ENCODE measurements at places on chromosomes 5 and 9.

DNA sequence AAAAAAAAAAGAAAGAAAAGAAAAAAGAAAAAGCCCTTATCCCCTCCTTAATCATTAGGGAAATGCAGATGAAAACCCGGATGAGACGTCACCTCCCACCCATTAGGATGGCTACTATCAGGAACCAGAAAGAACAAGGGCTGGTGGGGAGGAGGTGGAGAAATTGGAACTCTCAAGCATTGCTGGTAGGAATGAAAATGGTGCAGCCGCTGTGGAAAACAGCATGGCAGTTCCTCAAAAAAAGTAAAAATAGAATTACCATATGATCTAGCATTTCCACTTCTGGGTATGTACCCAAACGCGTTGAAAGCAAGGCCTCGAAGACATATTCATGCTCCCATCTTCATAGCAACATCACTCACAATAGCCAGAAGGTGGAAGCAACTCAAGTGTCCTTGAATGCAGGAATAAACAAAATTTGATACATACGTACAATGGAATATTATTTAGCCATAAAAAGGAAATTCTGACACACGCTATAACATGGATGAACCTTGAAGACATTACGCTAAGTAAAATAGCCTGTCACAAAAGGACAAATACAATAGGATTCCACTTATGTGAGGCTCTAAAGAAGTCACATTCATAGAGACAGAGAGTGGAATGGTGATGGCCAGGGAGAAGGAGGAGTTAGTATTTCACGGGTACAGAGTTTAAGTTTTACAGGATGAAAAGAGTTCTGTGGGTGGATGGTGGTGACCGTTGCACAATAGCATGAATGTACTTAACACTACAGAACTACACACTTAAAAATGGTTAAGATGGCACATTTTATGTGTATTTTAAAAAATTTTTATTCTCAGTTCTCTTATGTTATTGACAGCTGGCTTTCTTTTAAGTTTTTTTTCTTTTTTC, 166.8 kb upstream of the IER5L start:
- DNase-seq = no peak

DNA sequence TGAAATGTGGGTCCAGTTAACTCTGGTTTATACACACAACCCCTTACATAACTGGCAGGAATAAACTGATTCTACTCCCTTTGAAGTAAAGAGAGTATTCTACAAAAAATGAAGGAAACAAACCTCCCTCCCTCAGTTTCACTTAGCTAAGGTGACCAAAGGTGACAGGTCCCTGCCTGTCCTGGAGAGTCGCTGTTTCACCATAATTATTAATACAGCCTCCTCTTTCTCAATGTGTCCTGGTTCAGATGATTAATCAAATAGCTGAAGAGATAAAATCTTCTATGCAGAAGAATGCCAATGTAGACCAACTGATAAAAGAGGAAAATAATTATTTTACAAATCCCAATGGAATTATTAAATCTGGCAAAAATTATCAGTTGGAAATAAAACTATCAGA, 163.7 kb upstream of the GNA14 start:
- DNase-seq = no peak

DNA sequence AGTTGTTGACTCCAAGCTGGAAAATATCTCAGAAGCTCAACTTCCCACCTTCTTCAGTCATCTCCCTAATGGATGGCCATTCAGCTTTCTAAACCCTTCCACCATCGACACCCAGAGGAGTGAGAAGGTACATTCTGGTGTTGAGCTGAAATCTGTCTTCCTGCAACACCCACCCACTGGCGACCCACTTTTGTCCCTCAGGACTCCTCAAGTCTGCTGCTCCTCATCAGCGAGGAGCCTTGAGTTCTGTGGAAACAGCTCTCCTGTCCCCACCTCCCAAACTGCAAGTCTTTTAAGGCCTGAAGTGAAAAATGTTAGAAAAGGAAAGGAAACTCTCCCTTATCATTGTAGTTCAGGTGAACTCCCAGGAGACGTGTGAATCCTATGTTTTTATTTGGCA, 111.5 kb upstream of the HAND1 start:
- DNase-seq = no peak

GRCh38 chr9:128742401-128742800, 18.5 kb upstream of the ZDHHC12 start:
- DNase-seq = no peak

DNA sequence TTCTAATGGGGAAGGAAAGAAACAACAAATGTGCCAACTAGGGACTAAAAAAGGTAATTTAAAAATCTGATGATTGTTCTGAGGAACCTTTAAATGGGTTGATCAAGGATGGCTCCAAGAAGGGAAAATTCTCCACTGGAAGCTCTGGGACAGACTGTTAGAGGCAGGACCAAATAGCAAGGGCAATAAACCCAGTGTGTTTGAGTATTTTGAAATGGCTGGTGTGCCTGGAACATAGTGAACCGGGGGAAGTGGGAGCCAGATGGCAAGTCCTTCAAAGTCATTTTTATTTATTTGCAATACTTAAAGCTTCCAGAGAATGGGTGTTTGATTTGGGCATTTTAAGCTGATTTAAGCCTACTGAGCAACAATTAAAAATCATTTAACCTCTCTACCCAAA, 587.7 kb upstream of the MEF2C start:
- no peak for DNase-seq

GRCh38 chr9:80028501-80028900, 456.7 kb downstream of the TLE4 start:
- DNase-seq = no peak

GRCh38 chr5:146072595-146072994, 32.8 kb downstream of the PLAC8L1 start:
- no peak for DNase-seq

DNA sequence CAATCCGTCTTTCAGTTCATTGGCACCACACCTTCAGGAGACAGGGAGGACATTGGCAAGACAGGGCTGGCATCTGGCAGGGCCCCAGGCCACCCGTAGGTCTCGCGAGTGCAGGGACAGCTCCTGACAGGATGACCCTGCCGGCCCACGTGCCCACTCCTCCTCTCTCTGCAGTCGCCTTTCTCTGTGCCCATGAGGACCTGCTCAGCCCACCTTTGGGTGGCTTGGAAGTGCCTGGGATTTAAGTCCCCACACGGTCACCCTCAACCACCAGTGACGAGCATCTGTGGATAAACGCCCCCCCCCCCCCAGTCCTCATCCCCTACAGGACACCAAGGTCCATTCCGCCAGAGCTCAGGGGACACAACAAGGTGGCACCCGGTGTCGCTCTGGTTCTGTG, 4.1 kb downstream of the MRPL36 start:
- no peak for DNase-seq

DNA sequence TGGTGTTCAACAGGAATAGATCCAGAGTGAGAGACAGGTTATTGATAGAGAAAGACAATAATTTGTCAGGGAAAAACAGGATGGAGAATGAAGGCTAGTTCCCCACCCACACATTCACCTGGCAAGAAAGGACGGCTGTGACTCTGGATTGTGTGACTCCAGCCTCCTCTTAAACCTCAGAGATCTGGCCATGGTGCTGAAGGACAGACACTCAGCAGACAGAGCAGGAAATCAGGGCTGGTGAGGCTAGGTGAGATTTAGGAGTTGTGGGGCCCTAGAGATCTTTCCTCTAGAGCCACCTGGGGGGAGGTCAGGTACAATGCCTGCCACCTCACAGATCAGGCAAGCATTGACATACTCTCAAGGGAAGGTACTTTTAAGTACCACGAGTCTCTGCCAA, 15.2 kb downstream of the OR1B1 start:
- DNase-seq = no peak

DNA sequence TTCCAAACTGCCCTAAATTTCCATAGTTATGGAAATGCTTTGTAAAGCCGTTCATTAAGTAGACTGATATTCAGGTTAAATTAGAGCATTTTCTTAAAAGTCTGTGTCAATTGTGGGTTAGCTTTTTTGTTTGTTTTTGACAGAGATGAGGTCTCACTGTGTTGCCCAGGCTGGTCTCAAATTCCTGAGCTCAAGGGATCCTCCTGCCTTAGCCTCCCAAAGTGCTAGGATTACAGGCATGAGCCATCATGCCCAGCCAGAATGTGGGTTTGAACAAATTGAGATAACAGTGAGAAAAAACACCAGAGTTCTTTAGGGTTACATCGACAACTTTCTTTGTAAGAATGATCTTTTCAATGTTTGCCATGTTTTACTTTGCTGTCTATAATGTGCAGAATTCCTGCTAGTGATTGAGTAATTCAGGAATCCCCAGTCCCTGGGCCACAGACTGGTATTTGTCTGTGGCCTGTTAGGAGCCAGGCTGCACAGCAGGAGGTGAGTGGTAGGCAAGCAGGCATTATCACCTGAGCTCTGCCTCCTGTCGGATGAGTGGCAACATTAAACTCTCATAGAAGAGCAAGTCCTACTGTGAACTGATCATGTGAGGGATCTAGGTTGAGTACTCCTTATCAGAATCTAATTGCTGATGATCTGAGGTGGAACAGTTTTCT, 80.5 kb downstream of the RAI14 start:
- no peak for DNase-seq

DNA sequence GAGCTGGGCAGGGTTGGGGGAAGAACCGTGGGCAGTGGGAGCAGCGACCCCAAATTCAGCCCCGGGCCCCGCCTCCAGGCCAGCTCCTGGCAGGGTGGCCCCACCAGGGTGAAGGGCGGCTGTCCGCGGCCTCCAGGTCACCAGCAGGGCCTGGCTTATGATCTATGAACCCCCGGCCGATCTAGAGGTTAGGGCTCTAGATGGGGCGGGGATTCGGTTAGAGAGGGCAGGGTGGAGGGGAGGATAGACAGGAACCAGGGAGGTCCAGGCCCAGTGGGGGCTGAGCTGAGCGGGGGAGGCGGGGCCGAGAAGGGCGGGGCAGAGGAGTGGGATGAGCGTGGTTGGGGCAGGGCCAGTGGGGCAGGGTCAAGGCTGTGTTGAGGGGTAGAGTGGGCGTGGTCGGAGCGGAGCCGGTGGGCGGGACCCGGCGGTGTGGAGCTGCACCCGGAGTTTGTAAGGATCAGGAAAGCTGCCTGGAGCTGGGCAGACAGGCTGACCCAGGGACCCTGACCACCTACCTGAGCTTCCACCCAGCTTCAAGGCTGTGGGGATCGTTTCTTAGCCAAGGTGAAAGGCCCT, 29.3 kb upstream of the OBP2B start:
- peak; percentile 52 for DNase-seq
